Karpas-422 (cell line): ENCODE measurements at places on chromosomes 16 and 17. TPM values are rescaled to one million over a fixed set of nuclear protein-coding genes. Genes with fewer than 3 reads are reported as not detected.
A peak's percentile ranks its signal among the peaks of the same experiment; 100 is the strongest.

The KRTAP9-8 gene
- not detected in 2 replicates for total RNA-seq

The CASKIN1 gene
- 0.14 TPM in 1 of 2 replicates, not detected in the other for total RNA-seq

The MSL1 gene
- total RNA-seq: 48.6 and 53.2 TPM in 2 replicates

GRCh38 chr17:4565209-4566141 is 5.1 kb upstream of the GGT6 start:
- DNase-seq: peak; percentile 87

GRCh38 chr16:66222756-66223155 is 143.7 kb upstream of the CDH5 start:
- no peak for DNase-seq

- no peak for DNase-seq
Observed at GRCh38 chr16:30925632-30925987, 2.2 kb downstream of the FBXL19 start.
